ENCODE measurements at places on chromosomes 13 and 19.

GRCh38 chr13:98677398-98677797 is 75.1 kb downstream of the SLC15A1 start:
- no peak for DNase-seq

- no peak for DNase-seq
These were observed 104.2 kb downstream of the UBL3 start for GRCh38 chr13:29746148-29746677.

DNA sequence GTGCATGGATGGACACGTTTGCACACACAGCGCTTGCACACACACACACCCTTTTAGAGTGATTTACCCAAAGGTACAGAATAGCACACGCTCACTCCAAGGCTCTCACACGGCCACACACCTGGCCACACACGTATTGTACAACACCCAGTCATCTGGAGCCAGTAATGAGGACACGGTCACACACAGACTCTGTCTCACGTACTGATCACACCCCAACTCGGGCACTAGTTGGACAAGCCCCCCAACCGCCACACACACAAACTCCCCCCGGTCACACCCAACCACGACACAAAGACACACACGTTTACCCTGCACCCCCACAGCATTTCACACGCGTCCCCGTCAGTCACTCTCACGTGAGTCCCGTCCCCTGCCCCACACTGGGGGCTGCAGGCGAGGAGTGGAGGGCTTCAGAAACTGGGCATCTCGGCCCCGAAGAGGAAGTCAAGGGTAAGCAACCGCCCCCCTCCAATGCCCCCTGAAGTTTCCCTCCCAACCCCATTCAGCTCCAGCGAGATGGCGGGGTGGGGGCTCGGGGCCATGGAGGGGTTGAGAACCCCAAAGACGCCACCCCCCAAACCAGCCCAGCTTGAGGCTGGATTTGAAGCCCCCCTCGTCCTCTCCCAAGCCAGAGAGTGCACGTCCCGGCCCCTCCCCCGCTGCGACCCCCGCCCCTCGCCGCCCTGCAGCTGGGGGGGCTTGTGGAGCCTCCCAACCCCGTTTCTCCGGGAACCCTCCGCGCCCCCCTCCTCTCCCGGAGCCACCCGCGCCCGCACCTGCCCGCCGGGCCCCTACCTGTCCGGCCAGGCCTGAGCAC is 599 bp downstream of the OLFM2 start:
- no peak for DNase-seq

- no peak for DNase-seq
These were observed 10.3 kb upstream of the POSTN start for GRCh38 chr13:37608750-37609339.

- DNase-seq, result no peak
These were observed 83.4 kb downstream of the GPC6 start for GRCh38 chr13:93309886-93310523.

GRCh38 chr19:8371011-8371804 is 7.3 kb downstream of the ANGPTL4 start:
- DNase-seq, result no peak

- no peak for DNase-seq
These were observed 9.7 kb downstream of the PRKACA start for GRCh38 chr19:14107581-14108461.

DNA sequence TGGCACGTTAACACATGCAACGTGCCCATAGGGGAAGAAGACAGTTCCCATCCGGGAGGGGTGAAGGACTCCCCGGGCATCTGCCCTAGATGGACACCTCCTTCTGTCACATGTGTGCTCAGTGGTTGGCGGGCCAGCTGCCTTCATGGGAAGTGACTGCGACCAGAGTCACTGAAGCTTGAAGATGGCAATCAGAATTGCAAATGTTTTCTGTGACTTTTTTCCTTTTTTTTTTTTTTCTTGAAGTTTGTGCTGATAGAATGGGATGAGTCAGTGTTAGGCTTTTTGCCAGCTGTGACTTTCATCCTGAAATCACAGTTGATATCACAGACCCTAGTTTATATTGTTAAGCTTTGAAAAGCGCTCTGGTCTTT is 109.2 kb upstream of the MCF2L start:
- DNase-seq, result no peak

- no peak for DNase-seq
These were observed 26.3 kb upstream of the SLC15A1 start for GRCh38 chr13:98778749-98779148.

DNA sequence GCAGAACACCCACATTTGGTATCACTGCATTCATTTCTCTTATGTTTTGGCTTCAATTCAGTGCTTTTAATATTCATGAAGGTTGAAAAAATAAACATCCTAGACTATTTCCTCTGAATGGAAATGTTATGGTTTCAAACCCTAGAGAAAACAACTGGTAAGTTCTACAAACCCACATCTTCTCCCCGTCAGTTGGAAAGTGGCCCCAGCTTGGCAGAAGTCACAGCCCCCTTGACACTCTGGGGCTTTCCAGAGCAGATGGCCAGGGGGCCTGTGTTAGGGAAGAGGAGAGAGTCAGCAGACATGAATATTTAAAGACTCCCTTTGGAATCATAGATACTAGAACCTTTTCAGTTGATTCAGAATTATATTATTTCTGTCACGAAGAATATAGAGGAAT is 123.9 kb downstream of the SHISA2 start:
- no peak for DNase-seq

- DNase-seq, result no peak
These were observed 13.1 kb downstream of the NOP53 start for GRCh38 chr19:47758443-47758804.

- DNase-seq, result no peak
These were observed at the start of gene ZNF878 for GRCh38 chr19:12052497-12053169. Gene ZNF878 (minus strand): TSS chr19:12052961. CDS start chr19:12052801, 160 bp downstream.

DNA sequence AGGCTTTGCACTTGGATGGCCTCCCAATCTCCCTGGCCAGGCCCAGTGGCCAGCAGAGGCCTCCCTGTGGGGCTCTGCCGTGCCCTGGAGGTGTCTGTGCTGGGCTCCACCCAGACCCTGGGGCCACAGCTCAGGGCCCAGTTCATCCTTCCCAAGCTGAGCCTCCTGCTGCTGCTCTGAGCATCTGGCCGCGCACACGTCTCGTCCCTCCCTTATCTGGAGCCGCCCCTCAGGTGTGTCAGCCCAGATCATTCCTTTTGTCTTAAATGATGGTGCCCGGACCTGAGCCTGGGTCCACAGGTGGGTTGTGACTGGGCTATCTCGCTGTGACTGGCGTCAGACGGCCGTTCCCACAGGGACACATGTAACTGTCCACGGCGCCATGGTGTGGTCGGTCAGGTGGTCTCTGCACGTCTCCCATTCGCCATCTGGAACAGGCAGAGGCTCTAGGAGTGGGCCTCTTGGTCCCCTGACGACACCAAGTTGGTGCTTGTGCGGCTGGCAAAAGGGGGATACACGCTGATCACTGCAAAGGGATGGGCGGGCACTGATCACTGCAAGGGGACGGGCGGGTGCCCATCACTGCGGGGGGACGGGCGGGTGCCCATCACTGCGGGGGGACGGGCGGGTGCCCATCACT is 14.3 kb upstream of the ZNF554 start:
- no peak for DNase-seq

GRCh38 chr13:30743319-30744055 is 8.1 kb downstream of the ALOX5AP start:
- DNase-seq, result no peak

GRCh38 chr13:20377720-20378119 is 145.6 kb upstream of the GJB6 start:
- DNase-seq, result no peak

DNA sequence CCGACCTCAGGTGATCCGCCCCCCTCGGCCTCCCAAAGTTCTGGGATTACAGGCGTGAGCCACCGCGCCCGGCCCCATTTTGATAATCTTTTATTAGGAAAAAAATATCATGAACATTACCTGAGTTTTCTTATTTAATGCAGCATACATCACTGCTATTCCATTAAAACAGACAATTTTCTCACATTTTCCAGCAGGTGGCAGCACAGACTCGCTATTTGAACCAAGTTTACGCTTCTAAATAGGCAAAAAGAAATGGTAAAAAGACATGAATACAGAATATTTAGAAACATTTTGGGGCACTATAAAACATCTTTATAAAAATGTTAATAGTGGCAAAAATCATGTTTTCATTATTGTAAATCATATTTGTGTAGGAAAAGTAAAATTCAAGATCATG is 903.1 kb downstream of the SLITRK6 start:
- DNase-seq, result no peak

DNA sequence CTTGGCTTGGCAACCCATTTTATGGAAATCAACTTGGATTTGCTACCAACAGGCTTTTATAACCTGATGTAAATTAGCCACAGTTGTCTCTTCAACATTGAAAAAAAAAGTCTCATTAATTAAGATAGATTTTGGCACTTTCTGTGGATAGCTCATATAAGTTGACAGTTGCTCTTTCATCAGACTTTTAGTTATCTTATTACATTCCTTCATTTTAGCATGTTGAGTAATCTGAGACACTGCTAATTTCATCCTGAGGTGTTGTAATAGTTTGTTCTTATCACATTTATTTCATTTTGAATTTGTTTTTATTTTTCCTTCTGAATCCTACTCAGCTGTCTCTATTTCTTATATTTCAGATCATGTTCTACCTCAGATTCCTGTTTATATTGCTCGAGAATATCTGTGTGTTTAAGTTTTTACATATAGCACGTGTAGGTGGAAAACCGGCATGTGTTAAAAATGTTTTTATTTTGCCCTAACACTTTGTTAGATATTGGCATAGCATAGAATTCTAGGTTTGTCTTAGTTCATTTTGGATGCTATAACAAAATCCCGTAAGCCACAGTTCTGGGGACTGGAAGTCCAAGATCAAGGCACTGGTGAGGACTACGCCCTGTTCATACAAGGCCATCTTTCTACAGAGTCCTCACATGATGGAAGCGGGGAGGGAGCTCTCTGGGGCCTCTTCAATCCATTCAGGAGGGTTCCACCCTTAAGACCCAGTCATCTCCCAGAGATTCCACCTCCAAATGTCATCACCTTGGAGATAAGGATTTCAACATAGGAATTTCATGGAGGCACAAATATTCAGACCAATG is 239.4 kb downstream of the COL4A1 start:
- no peak for DNase-seq
